ENCODE measurements at places on chromosomes 3 and 15.

DNA sequence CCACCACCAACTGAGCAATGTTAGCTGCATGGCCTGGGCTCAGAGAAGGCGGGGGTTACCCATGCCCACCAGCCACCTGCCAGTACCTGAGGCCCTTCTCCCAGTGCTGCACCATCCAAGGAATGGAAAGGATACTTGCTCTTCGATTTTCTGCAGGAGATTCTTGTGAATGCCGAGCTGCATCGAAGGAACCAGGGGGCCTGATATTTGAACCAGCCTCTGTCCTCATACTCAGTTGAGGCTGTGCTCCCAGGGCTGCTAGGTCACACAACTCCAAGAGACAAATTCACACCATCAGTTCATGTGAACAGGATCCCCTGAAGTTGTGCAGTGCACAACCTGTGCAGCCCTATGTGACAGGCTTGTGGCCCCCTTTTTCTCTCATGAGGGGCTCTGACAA is 18.0 kb downstream of the PLA2G4F start:
- DNase-seq, result no peak

GRCh38 chr3:191361456-191361855 is 31.1 kb upstream of the UTS2B start:
- DNase-seq, result no peak

- DNase-seq, result no peak
Measured at GRCh38 chr3:120661106-120661905, 20.7 kb downstream of the HGD start.

DNA sequence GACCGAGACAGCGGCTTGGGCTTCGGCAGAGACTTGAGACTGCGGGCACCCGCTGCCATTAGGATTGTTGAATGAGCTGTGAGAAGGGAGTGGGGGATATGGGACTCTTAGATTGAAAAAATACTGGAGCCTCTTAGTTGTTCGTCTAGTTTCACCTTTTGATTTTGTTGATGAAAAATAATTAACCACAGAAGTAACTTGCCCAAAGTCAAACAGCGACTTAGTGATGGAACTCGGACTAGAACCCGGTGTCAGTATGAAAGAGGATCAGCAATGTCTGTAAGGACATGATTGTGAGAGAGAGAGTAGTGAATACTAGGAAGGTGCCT is 510 bp upstream of the GOLGB1 start:
- DNase-seq, result no peak

GRCh38 chr15:92112180-92112579 is 258.7 kb downstream of the SLCO3A1 start:
- no peak for DNase-seq

DNA sequence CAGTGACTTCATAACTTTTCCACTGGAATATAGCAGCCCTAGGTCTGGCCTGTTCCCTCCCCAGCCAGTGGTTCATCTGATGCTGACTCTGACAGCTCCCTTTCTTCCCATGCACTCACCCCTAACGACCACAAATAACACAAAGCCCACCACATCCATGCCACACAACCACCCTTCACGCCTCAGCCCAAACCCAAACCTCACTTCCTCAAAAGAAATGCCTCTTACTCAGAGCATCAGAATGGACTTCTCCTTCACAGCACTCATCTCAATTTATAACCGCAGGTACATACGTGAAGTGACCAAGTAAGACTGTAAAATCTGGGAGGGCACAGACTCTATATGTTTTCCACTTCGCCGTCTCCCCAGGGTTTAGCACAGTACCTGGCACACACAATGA is 1.1 kb downstream of the RBSN start:
- DNase-seq, result no peak

GRCh38 chr15:38129531-38130204 is 123.0 kb upstream of the SPRED1 start:
- no peak for DNase-seq

- no peak for DNase-seq
Measured at GRCh38 chr3:197590313-197590962, 34.7 kb upstream of the BDH1 start.

DNA sequence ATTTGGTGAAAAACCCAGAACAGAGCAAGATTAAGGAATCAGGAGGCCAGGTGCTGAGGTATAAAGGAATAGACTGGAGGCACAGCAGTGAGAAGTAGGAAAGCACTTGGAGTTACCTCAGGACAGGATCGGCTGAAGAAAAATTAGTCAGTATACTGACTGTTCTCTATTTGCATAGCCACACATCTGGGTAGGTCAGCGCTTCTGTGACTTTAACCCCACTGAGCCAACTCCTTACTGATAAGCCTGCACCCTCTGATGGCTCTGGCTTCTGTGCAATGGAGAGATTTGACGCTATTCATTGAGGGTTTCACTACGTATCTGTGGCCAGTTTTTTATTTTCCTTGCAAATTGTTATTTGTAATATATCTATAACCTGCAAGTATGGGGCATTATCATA is 22.3 kb downstream of the MECOM start:
- no peak for DNase-seq

DNA sequence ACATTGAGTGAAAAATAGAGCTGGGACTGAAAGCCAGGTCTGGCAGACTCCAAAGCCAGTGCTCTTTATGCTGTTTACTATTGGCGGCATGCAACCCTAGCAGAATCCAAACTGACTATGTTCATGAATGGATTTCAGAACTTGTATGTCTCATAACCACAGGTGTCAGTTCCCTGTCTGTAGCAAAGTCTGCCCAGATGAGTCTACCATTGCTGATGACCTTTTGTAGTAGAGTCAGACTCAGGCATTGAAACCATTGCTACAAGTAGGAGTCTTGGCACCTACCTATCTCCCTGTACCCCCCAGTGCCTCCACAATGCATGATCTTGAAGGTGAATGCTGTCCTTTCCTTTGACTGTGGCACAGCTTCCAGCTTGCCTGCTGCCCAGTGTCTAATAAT is 157.2 kb upstream of the ROPN1 start:
- DNase-seq, result no peak

DNA sequence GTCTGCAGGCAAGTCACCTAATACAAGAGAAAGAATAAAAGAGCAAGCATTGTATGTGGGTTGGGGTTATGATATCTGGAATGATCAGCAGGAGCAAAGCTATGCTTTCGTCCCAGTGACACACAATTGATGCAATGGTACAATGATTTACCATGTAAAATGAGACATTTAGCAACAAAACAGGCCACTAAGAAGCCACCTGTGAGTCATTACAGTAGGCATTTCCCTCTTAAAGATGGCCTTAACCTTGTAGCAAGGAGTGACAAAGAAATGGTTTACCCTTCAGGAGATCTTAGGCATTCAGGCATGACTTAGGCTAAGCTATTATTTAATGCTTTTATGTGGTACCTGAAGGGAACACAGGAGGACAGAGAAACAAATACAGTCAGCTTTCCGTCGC is 373.3 kb upstream of the RBMS3 start:
- no peak for DNase-seq

- DNase-seq, result peak; percentile 98
Measured at GRCh38 chr15:66151809-66152208, 101.7 kb downstream of the MEGF11 start.

GRCh38 chr15:34031987-34032760 is 6.8 kb downstream of the AVEN start:
- no peak for DNase-seq

- no peak for DNase-seq
Measured at GRCh38 chr3:85481411-85482212, 522.8 kb downstream of the CADM2 start.

- DNase-seq, result no peak
Measured at GRCh38 chr15:81595752-81596151, 221.7 kb upstream of the TMC3 start.

GRCh38 chr15:48336940-48337339 is 5.7 kb downstream of the DUT start:
- DNase-seq, result peak; percentile 8

DNA sequence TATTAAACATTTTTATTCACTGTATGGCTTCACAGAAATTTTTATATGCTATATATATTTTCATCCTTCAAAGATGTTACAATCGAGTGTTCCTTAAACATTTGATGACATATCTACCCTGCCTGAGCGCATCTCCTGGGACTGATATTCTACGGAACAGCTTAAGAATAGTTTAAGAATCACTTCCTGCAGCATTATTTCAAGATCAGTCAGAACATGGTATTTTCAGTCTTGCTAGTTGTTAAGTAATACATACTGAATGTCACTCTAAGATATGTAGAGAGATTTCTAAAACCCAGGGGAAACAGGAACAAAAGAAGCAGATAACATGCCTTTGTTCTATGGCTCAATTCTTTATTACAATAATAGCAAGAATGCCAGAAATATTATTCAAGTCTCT is 8.7 kb downstream of the COL8A1 start:
- no peak for DNase-seq

- DNase-seq, result no peak
Measured at GRCh38 chr15:37094333-37094914, 5.9 kb downstream of the MEIS2 start.

- DNase-seq, result no peak
Measured at GRCh38 chr15:83850501-83851245, 196.8 kb downstream of the ADAMTSL3 start.

- DNase-seq, result no peak
Measured at GRCh38 chr3:60294181-60294580, 957.1 kb downstream of the FHIT start.

DNA sequence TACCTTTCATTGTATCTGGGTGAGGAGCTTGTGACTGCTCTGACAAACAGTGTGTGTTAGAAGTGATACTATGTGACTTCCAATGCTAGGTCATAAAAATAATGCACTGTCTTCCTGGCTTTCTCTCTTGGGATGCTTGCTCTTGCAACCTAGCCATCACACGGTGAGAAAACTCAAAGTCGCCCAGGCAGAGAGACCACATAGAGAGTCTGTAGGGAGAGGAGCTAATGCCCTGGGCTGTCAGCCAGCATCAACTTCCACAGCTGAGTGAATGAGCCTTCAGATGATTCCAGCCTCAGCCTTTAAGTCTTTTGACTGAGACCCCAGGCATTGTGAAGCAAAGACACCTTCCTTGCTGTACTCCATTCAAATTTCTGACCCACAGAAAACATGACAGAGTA is 220.6 kb upstream of the SGO1 start:
- DNase-seq, result no peak

DNA sequence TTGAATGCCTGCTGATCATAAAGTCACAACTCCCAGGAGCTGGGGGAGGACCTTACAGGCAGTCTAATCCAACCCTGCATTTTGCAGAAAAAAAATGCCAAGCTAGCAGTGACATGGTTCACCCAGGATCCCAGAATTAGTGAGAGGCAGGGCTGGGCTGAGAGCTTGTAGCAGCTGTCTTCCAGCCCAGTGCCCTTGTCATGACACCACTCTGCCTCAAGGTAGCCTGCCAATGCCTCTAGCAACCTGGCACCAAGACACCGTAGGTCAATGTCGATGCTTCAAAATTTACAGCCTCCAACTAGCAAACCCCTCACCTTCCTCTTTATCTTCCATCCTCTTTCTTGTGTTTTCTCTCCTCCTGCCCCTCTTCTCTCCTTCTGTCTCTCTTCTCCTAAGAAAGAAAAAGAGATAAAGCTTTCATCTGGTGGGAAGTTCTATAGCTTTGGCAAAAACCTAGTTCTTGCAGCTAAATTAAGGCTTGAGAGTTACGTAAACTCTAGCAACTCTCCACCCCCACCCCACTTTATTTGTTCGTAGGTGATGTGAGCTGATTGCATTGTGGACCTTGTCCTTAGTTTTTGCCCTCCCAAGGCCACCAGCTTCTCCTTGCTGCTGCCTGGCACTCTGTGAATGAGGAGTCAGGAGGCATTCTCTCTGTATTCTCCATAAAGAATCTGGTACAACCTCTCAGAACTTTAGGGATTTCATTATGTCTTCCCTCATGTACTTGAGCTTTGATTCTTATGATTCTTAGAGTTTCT is 18.3 kb upstream of the BFSP2 start:
- DNase-seq, result no peak

DNA sequence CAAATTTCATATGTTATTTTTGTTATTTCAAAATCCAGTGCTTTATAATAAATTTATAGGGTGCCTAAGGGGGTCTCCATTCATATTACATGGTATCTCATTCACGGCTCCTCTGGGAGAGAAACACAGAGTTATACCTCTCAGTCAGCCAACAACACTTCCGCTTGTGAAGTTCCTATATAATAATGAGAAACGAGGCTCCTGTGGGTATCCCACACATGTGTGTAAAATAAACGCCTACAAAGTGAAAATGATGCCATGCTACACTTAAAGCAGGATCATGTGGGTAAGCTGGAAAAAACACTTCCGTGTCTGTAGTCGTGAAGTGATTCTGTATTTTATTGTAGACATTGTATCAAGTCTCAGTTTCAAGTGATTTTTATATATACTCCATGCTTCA is 218.8 kb upstream of the ICE2 start:
- no peak for DNase-seq

- DNase-seq, result no peak
Measured at GRCh38 chr15:81101894-81102815, 31.9 kb upstream of the CFAP161 start.

GRCh38 chr3:40237889-40238571 is 71.5 kb upstream of the EIF1B start:
- no peak for DNase-seq

- DNase-seq, result no peak
Measured at GRCh38 chr3:65617787-65618186, 420.9 kb downstream of the MAGI1 start.

- DNase-seq, result no peak
Measured at GRCh38 chr15:66849393-66849745, 147.3 kb downstream of the SMAD6 start.

- DNase-seq, result no peak
Measured at GRCh38 chr3:155747946-155748290, 3.0 kb upstream of the PLCH1 start.

GRCh38 chr15:75456710-75457109 is 5.2 kb upstream of the SIN3A start:
- DNase-seq, result no peak

DNA sequence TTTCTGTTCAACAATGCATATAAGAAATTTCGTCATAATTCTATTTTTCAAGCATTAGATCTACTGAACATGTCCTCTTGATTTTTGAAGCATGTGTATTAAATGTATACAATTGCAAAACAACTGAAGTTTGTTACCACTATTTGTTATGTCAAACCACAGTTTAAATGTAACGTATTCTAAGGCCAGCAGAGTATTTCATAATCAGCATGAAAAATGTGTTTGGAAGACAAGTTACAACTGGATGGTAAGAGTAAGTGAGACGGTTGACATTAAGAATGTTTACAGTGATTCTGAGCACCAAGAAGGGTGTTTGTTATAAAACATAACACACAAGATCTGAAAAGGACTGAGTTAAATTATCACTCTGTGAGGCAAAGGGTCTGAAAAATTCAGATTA is 738.4 kb downstream of the PLOD2 start:
- no peak for DNase-seq

- no peak for DNase-seq
Measured at GRCh38 chr15:27842526-27842925, 256.6 kb downstream of the OCA2 start.

DNA sequence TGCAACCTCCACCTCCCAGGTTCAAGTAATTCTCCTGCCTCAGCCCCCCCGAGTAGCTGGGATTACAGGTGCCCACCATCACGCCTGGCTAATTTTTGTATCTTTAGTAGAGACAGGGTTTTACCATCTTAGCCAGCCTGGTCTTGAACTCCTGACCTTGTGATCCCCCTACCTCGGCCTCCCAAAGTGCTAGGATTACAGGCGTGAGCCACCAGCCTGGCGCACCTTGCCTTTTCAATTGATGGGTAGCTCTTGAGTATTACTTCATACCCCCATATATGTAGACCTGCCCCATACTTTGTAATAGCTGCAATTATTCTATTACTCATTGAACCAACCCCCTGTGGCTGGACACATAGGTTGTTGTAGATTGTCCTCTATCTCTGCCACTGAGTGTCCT is 101.3 kb downstream of the LRRK1 start:
- no peak for DNase-seq
